ENCODE measurements at places on chromosomes 5 and 9. TPM values are rescaled to one million over a fixed set of nuclear protein-coding genes. Genes with fewer than 3 reads are reported as not detected.
A peak's percentile ranks its signal among the peaks of the same experiment; 100 is the strongest.

- peak; percentile 34 for DNase-seq
Measured at GRCh38 chr5:29758986-29759421, 1434.5 kb upstream of the CDH6 start.

DNA sequence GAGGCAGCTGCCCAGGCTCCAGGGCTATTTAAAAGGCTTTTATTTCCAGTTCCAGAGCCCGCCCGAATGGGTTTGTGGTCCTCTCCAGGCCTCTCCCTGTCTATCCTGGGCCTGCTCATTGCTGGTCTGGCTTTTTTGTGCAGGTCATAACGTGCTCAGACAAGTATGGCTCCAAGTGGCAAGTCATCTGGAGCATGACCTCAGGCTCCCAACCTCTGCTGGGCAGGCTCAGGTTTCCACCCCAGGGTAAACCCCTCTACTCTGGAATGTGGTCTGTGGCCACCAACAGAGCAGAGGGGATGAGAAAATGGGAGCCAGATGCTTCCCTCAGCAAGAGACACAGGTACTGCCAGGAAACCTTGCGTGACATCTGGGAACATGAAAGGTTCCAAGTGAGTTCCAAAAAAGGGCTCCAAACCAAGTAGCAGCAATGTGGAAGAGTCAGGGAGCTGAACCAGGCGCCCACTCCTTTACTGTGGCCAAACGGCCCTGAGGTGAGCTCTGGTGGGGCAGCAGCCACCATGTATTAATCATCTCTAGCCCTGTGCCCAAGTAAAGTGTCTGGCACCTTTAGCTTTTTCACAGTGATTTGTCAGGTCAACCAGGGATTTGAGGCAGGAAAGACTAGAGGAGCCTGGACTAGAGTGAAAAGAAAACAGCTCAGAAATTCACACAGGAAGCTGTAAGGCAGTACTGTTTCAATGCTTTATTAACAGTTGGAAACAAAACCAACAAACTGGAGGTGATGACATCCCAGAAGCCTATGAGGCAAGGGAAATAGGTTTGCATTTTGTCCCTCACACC lies 25.7 kb downstream of the PCDHGC5 start:
- DNase-seq, result no peak

DNA sequence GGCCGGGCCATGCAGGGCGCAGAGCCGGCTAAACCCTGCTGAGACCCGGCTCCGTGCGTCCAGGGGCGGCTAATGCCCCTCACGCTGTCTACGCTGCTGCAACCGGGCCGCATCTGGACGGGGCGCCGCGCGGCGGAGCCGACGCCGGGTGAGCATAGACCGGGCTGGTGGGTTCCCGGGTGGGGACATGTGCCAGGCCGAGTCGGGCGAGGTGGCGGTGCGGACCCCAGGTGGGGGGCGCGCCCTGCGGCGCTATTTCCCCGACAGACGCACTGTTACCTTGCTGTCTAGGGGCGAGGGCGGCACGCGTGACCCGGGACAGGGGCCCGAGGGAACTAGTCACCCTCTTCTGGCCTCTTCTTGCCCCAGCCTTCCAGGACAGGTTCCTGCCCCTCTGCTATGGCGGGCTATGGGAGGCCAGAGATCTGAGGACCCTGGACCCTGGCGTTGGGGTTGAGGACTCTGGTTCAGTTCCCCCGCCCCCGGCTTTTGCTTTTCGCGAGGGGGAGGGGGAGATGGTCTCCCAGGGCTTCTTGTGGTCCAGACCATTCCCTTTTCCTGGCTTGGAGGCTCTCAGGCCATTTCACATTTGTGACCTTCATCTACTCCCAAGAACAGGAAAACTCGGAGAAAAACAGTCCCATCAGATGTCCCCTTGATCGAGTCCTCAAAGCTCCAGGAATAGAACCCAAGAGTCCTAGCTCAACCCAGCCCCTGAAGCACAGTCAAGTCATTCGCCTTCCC lies 536 bp downstream of the SLC27A4 start:
- peak; percentile 27 for DNase-seq

INSYN2B gene
- 0.19 TPM for polyA plus RNA-seq
